ENCODE measurements at places on chromosomes 5 and 9. TPM values are rescaled to one million over a fixed set of nuclear protein-coding genes. Genes with fewer than 3 reads are reported as not detected.

GRCh38 chr5:174606646-174607045 is 117.7 kb upstream of the MSX2 start:
- H3K27ac ChIP-seq, result no peak overlapping the region
- no peak overlapping the region for H3K4me3 ChIP-seq
- no peaks in the 10 kb centered on the region for H3K4me1 ChIP-seq
- H3K36me3 ChIP-seq, result no peaks in the 10 kb centered on the region
- H3K27me3 ChIP-seq, result no peaks in the 10 kb centered on the region
- DNase-seq, result no peak

- H3K36me3 ChIP-seq, result no peaks in the 10 kb centered on the region
- peaks cover 5% of the 10 kb centered on the region for H3K27me3 ChIP-seq
- H3K4me1 ChIP-seq, result no peaks in the 10 kb centered on the region
- H3K27ac ChIP-seq, result no peak overlapping the region
Measured at GRCh38 chr5:115387816-115388215, 91.4 kb upstream of the CCDC112 start.

- H3K36me3 ChIP-seq, result peaks cover 45% of the 10 kb centered on the region
- peaks cover 1% of the 10 kb centered on the region for H3K4me1 ChIP-seq
- no peak for DNase-seq
- H3K4me3 ChIP-seq, result no peak overlapping the region
- no peaks in the 10 kb centered on the region for H3K27me3 ChIP-seq
Measured at GRCh38 chr5:143372187-143372829, 31.2 kb downstream of the NR3C1 start.

DNA sequence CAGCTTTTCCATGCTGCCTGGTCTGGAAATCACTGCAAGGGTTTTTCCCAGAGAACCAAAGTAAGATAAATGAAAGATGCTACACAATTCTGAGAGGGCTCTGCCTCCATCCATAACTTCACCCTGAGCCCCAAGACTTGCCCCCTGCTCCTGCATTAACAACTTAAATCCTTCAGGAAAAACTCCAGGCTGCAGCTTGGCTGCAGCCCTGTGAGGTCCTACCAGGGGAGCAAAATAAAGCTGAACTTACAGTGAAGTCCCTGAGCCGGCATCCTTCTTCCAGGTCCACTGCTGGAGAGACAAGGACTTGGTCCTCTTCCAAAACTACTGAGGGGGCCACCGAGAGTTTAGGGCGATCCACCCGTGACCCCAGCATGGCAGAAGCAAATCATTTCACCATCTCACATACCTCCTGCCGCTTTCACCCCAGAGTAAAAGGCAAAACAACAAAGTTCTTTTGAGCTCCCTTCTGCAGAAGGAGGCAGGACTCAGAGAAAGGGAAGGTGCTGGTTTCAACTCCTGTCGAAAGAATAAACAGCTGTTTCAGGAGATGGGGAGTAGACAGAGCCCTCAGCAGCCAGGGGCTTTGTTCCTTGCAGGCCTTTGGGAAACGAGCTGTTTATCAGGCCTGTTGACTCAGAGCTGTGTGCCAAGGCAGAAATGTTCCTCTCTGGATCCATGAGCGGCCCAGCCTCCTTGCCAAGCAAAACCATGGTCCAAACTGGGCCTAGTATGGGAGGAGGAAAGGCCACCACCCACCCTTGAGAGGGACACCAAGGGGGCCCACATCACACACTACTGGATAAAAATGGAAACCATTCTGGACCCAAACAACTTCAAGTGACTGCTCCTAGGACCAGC is 20.6 kb downstream of the GGTA1 start:
- peaks cover 4% of the 10 kb centered on the region for H3K27me3 ChIP-seq
- H3K4me1 ChIP-seq, result no peaks in the 10 kb centered on the region
- H3K36me3 ChIP-seq, result no peaks in the 10 kb centered on the region
- no peak overlapping the region for H3K27ac ChIP-seq
- H3K4me3 ChIP-seq, result no peak overlapping the region
- no peak for DNase-seq

GRCh38 chr5:38422622-38423021 is 133.8 kb downstream of the LIFR start:
- DNase-seq, result no peak
- H3K36me3 ChIP-seq, result no peaks in the 10 kb centered on the region
- H3K4me3 ChIP-seq, result no peak overlapping the region
- H3K27ac ChIP-seq, result no peak overlapping the region
- peaks cover 29% of the 10 kb centered on the region for H3K27me3 ChIP-seq

DNA sequence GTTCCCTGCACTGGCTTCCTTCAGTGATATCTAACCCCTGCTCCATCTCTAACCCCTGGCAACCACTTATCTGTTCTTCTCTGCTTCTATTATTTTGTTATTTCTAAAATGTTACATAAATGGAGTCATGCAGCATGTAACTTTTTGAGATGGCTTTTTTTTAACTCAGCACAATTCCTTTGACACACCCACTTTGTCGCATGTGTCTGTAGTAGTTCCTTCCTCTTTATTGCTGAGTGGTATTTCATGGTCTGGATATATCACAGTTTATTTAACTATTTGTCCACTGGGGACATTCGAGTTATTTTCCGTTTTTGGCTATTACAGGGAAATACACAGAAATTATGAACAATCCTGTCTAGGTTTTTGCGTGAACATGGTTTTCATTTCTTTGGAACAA is 200.2 kb downstream of the TRIO start:
- H3K4me3 ChIP-seq, result no peak overlapping the region
- no peaks in the 10 kb centered on the region for H3K36me3 ChIP-seq
- no peak overlapping the region for H3K27ac ChIP-seq
- no peak for DNase-seq
- H3K27me3 ChIP-seq, result peaks cover 5% of the 10 kb centered on the region

DNA sequence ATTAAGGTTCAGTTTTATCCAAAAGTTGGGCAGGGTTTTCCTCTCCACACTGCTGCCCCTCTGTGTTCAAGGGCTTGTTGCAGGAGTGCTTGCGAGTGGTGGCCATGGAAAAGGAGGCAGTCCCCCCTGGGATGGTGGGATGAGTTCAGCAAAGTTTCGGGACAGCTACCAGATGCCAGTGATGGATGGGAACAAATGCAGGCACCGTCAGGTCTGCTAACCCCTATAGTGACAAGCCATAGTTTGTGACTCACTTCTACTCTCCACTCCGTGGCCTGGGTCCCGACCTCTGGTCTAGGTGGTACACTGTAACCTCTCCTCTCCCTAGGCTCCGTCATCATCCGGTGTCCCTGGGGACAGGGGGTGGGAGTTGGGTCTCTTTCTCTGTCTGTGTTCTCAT is 3.8 kb upstream of the RNF14 start:
- no peak for DNase-seq
- H3K27ac ChIP-seq, result no peak overlapping the region
- H3K27me3 ChIP-seq, result no peaks in the 10 kb centered on the region
- H3K4me1 ChIP-seq, result peaks cover 37% of the 10 kb centered on the region
- H3K36me3 ChIP-seq, result peaks cover 7% of the 10 kb centered on the region

DNA sequence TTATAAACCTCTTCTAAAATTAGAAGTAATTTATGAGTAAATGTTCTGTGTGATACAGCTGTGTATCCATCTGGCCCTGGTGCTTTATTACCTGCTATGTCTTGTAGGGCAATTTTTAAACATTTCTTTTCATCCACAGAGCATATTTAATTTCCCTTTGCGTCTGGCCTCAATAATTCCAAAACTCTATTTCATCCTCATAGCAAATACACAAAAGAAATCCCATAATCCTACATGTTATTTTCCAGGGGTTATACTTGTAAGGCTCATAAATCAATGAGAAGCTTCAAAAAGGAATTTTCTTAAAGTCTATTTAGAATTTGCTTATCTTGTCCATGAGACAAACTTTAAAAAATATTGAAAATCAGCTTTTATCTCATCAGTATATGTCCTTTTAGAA is 167.0 kb downstream of the TTC39B start:
- no peaks in the 10 kb centered on the region for H3K36me3 ChIP-seq
- peaks cover 5% of the 10 kb centered on the region for H3K27me3 ChIP-seq

- no peak overlapping the region for H3K4me3 ChIP-seq
- H3K27ac ChIP-seq, result no peak overlapping the region
Measured at GRCh38 chr5:180104168-180104530, 32.6 kb upstream of the RNF130 start.

GRCh38 chr5:82312373-82312856 is 34.3 kb upstream of the RPS23 start:
- no peaks in the 10 kb centered on the region for H3K27me3 ChIP-seq
- no peaks in the 10 kb centered on the region for H3K4me1 ChIP-seq
- H3K27ac ChIP-seq, result no peak overlapping the region
- H3K4me3 ChIP-seq, result no peak overlapping the region
- peaks cover 6% of the 10 kb centered on the region for H3K36me3 ChIP-seq

DNA sequence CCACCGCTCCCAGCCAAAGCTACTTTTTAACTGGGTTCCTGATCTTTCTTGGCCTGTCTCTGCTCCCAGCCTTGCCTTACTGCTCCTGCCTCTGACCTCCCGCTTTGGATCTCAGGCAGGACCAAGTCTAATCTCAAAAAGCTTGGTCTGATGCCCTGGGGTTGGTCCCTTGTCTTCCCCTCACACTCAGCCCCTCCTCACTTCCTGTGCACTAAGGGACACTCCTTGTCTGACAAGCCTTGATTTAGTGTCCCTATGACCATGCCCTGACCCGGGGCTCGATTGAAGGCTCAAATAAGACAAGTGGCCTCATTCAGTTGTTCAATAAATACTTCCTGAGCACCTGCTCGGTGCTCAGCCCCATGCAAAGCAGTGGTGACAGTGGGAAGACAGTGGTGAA is 3.7 kb upstream of the GTF3C5 start:
- H3K36me3 ChIP-seq, result peaks cover 17% of the 10 kb centered on the region
- H3K4me3 ChIP-seq, result no peak overlapping the region

DNA sequence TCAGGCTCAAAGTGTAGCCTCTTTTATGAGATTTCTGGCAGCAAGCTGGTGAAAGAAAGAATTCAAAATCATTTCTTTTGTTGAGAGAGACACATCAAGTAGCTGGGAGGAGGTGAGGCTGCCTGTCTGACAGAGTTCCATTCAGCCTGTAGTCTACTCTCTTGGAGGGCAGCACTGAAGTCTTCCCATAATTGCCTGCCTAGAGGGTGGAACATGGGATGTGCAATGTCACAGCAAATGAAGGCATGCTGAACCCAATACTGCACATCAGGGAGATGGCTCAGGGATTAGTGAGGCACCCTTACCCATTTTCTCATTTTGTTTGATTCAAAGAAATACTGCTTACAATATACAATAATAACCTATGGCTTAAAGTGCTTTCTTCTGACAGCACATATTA is 475.7 kb downstream of the TMEM232 start:
- H3K27ac ChIP-seq, result no peak overlapping the region
- no peak overlapping the region for H3K4me3 ChIP-seq
- H3K27me3 ChIP-seq, result no peaks in the 10 kb centered on the region

GRCh38 chr9:126643945-126644527 is 30.3 kb downstream of the LMX1B start:
- no peaks in the 10 kb centered on the region for H3K36me3 ChIP-seq
- DNase-seq, result no peak
- peaks cover 69% of the 10 kb centered on the region for H3K27me3 ChIP-seq

- H3K4me3 ChIP-seq, result peak overlapping the region; percentile 92
- peak overlapping the region; percentile 73 for H3K27ac ChIP-seq
- H3K4me1 ChIP-seq, result peaks cover 31% of the 10 kb centered on the region
Measured at GRCh38 chr5:79236362-79236969, 535 bp downstream of the JMY start.

DNA sequence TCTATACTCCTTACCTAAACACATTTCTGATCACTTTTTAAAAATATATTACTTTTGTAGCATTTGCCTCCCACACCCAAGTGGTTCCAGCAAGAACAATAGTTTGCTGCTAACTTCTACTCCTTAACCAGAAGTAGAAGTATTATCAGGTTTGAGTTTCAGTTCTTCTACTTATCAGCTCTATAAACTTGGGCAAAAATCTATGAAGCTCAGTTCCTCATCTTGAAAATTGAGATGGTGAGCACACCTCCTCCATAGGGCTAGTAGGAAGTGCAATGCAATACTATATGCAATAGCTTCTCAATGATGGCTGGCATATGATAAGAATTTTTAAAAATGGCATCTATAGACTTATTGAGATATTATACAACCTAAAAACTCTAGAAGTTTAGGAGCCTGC is 283.7 kb downstream of the TLR4 start:
- H3K27ac ChIP-seq, result no peak overlapping the region
- no peaks in the 10 kb centered on the region for H3K36me3 ChIP-seq
- no peak overlapping the region for H3K4me3 ChIP-seq
- no peaks in the 10 kb centered on the region for H3K4me1 ChIP-seq

GRCh38 chr5:62795926-62796325 is 217.3 kb downstream of the LRRC70 start:
- H3K27ac ChIP-seq, result no peak overlapping the region
- DNase-seq, result no peak

- no peak for DNase-seq
- H3K36me3 ChIP-seq, result peaks cover 3% of the 10 kb centered on the region
- H3K4me1 ChIP-seq, result peaks cover 2% of the 10 kb centered on the region
- H3K27me3 ChIP-seq, result peaks cover 40% of the 10 kb centered on the region
- H3K27ac ChIP-seq, result no peak overlapping the region
- H3K4me3 ChIP-seq, result no peak overlapping the region
Measured at GRCh38 chr5:175800656-175801081, 70.7 kb upstream of the CPLX2 start.

GRCh38 chr9:33431420-33431819 is 16.0 kb downstream of the AQP3 start:
- peaks cover 22% of the 10 kb centered on the region for H3K4me1 ChIP-seq
- no peak for DNase-seq
- H3K27ac ChIP-seq, result no peak overlapping the region

GRCh38 chr9:112755675-112756074 is 5.1 kb downstream of the SNX30 start:
- DNase-seq, result no peak
- H3K27me3 ChIP-seq, result peaks cover 12% of the 10 kb centered on the region
- peaks cover 70% of the 10 kb centered on the region for H3K4me1 ChIP-seq

- peaks cover 4% of the 10 kb centered on the region for H3K36me3 ChIP-seq
- no peaks in the 10 kb centered on the region for H3K27me3 ChIP-seq
- no peaks in the 10 kb centered on the region for H3K4me1 ChIP-seq
- no peak for DNase-seq
Measured at GRCh38 chr5:1568201-1568979, 44.6 kb upstream of the LPCAT1 start.

DNA sequence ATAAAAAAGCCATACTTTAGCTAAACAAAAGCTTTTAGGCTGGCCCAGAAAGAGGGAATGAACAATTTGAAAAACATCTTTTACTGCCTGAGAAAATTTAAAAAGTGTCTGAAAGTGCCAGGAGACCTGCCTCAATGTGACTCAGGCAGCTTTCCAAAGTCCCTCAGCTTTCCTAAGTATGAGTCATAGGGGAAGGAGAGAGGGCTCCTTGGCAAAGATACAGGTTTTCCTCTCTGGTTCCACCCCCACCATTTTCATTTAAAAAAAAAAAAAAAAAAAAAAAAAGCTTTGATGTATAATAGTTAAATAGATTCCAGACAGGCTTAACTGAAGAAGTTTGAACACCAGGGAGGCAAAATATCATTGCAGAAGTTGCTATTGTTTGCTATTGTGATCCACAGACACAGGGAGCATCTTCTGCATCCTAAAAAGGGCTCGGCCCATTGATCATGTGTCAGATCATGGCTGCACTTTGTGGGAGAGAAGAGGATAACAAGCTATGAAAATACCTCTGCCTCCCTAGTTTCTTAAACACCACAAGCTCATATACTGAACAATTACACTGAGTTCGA is 71.5 kb downstream of the MRPS27 start:
- no peaks in the 10 kb centered on the region for H3K27me3 ChIP-seq
- peaks cover 5% of the 10 kb centered on the region for H3K4me1 ChIP-seq
- H3K36me3 ChIP-seq, result peaks cover 4% of the 10 kb centered on the region
- no peak for DNase-seq
- H3K27ac ChIP-seq, result no peak overlapping the region

Gene IGFBPL1
- not detected for total RNA-seq

Gene DELE1
- total RNA-seq, result 73.4 TPM

Gene AGXT2
- not detected for total RNA-seq

Gene SCGB3A2
- total RNA-seq, result not detected

Gene F2RL1
- 0.78 TPM for total RNA-seq

Gene LAMC3
- total RNA-seq, result not detected

Gene IRF1
- total RNA-seq, result 239 TPM
